Substantia nigra (tissue), 51 donors: ENCODE measurements at places on chromosomes 16 and 17.

GRCh38 chr16:27748868-27749546 is 199.1 kb downstream of the KATNIP start:
- peak; percentile 45 for DNase-seq

- no peak for DNase-seq
Observed at GRCh38 chr17:61408151-61409041, 8.8 kb downstream of the TBX2 start.

- DNase-seq = no peak
Observed at GRCh38 chr16:22670551-22671041, 143.4 kb upstream of the HS3ST2 start.

DNA sequence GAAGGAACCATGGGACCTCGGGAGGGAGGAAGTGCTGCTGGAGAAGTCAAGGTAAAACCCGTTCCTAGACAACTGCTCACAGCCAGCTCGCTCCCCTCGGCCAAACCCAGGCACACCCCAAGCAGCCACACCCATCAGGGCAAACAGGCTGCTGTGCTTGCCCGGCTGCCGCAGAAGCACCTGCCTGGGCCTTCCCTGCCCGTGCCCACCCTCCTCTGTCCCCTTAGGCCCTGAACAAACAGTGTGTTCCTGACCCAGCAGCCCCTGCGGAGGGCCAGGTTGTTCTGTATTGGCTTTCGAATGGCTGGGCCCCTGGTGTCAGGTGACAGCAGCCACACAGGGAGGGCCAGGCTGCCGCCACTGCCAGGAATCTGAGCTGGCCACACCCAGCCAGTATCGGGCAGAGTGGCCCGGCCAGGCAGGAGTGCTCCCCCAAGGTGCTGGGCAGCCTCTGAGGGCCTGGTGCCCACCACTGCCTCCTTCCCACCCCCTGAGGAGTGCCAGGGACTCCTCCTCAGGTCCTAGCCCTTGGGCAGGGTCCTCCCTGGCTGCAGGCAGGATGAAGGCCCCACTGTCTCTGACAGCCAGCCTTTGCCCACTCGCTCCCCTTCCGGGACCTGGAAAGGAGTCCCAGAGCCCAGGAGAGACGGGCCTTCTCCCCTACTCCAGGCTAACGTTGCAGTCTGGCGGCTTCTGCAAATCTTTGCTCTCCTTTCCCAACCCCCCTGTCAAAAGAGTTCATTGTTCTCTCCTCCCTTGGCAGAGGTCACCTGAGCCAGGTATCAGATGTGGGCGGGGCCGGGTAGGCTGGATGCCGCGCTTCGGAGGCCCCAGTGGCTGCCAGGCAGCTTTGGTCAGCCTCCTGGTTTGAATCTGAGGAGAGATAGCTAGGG is 24.0 kb downstream of the LLGL2 start:
- DNase-seq = no peak

DNA sequence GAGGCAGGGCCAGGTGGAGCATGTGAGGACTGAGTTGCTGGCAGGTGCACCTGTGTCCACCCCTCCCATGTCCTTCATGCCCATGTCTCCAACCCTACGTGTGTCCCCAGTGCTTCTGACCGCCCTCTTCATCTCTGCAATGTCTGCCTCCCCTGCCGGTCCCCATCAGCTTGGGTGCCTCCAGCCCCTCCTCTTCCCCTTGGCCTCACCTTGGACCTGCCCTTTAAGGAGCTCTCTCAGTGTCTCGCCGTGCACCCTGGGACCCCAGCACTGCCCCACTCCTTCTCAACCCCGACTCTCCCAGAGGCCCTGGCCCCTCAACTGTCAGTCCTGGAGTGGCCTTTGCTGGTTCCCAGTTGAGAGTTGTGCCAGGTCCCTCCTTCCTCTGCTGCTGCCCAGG is 15.0 kb downstream of the RIPOR1 start:
- no peak for DNase-seq

DNA sequence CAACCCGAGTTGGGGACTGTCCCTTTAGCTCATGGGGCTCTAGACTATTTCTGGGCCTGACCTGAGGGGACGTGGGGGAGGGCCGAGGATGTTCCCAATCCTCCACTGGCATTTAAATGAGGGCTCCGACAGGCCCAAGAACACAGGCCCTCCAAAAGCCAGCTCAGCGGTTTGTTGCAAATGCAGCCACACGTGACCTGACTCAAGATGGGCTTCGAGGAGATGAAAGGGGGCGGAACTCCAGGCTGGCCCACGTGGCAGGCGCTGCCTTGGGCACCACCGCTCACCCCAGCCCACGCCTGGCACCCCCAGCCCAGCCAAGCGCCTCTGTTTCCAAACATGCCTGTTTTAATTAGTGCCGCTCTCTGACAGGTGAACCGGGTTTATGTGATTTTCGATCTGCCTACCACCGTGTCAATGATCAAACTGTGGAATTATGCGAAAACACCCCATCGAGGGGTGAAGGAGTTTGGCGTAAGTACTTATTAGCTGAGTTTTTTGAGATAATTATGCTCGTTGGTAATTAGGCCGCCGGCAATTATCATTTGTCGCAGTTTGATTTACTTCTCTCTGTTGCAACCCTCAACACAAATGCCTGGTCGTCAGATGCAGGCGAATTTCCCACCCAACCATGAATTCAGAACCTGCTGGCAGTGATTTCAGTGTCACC is 226.7 kb downstream of the KATNIP start:
- peak; percentile 30 for DNase-seq

DNA sequence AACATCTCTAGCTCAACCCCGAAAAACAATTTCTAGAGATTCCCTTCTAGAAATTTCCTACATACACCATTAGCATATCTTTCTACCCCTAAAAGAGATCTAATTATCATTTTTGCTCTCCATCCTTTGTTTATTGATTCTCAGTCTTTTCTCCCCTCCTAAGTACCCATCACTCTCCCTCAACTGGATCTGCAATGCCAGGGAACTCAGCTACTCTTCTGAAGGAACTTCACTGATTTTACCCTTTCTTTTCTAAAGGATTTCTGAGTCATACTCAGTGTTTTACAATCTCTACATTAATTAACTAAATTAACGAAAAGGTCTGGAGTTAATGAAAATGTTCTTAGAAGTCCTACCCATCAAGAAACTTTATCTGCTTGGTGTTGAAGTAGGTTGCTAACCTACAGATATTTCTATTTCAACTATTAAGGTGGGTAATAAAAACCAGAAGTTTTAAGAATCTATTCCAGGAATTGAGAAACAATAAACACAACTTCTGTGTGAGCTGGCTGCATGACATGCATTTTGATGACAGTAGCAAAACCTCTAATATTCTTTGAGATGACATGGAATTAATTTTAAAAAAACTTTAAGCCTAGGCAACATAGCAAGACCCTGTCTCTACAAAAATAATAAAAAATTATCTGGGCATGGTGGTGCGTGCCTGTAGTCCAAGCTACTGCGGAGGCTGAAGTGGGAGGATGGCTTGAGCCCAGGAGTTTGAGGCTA is 13.6 kb downstream of the CREBBP start:
- no peak for DNase-seq

- DNase-seq = no peak
Observed at GRCh38 chr16:4944333-4945281, 7.7 kb upstream of the PPL start.

- DNase-seq = no peak
Observed at GRCh38 chr17:60256174-60256573, 106.4 kb downstream of the CA4 start.

DNA sequence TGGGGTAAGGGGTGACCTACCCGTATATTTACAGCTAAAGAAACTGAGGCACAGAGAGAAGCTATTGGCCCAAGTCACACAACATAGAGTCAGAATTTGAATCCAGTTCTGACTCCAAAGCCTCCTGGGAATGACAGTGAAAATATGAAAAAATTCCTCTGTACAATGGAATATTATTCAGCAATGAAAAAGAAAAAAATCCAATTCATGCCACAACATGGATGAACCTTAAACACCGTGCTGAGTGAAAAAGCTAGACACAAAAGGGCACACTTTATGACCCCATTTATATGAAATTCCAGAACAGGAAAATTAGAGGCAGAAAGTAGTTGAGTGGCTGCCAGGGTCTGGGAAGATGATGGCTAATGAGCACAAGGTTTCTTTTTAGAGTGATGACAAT is 75.4 kb downstream of the LITAF start:
- DNase-seq = no peak

- no peak for DNase-seq
Observed at GRCh38 chr16:66873685-66874055, 6.6 kb upstream of the PDP2 start.

DNA sequence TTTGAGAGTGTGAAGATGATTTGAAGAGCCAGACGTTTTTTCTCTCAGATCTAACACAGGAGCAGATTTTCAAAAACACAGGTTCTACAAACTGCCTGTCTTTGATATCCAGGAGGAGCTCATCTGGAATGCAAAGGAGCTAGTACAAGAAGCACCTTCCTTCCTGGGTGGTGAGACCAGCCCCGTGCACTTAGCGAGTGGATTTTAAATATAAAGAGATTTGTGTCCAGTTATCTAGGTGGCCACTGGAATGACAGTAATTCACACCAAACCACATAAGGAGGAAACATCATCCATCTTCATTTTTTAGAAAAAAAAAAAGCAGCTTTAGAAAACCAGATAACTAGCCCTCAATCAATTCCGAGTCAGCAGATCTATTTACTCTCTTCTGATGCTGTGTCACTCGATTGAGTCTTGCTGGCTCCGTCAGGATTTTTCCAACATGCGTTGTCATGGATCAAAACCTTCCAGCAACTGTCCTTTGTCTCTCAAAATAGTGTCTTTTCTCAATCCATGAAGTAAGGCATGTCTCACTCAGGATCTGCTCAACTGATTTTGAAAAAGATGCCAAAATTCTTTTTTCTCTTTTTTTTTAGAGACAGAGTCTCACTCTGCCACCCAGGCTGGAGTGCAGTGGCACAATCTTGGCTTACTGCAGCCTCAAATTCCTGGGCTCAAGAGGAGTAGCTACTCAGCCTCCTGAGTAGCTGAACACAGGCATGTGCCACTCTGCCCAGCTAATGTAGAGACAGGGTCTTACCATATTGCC is 451.2 kb upstream of the PSMD7 start:
- no peak for DNase-seq

- no peak for DNase-seq
Observed at GRCh38 chr17:1709403-1709951, 700 bp downstream of the TLCD2 start.

DNA sequence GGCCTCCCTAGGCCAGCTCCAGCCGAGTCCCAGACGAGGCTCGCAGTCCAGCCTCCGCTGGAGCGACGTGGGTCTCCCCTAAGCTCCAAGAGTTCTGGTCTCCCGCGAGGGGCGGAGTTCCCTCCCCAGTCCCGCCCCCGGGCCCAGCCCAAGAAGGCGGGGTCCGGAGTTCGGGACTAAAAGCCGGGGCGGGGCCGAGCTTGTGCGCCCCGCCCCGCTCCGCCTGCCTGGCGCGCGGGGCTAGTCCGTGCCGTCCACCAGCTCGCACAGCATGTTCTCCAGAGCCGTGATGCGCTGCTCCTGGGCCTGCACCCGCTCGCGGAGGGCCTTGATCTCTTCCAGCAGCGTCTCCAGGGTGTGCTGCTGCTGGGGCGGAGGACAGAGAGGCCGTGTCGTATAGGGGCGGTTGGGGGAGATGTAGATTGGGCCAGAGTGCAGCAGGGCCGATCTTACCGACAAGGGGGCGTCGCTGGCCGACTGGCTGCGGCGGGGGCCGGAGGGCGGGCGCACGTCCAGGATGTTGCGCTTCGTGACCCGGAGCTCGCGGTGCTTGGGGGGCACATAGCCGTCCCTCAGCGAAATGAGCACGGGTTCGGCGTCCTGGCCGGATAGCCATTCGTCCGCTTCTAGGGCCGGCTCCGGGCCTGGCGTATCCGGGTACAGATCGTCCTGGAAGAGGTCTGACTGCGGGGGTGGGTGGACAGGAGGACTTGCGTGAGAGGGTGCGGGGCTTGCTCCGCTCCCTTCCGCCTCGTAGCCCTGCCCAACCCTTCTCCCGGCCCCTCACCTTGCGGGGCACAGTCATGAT is 7.0 kb downstream of the CORO6 start:
- DNase-seq = peak; percentile 92

- DNase-seq = no peak
Observed at GRCh38 chr16:66554495-66554894, 2.1 kb downstream of the CKLF start.

- DNase-seq = no peak
Observed at GRCh38 chr16:77221482-77221881, 22.3 kb downstream of the SYCE1L start.

DNA sequence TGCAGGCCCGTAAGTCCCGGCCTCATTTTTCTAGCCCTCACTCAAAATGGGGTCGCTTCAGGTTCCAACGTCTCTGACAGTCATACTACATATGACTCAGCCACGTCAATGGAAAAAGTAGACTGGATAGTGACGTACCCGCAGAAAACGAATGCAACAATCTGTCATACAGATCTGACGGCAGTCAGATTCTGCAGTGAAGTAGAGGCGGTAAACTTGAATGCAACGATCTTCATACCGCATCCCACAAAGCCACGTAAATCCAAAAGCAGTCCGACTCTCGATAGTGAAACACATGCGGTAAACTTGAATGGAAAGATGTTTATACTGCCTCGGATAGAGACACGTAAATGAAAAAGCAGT is 38.4 kb upstream of the ARL4D start:
- no peak for DNase-seq

GRCh38 chr17:57714665-57715180 is 30.4 kb downstream of the CCDC182 start:
- DNase-seq = no peak
